ENCODE measurements at places on chromosomes 3 and 15. TPM values are rescaled to one million over a fixed set of nuclear protein-coding genes. Genes with fewer than 3 reads are reported as not detected.

The ADGRG7 gene
- total RNA-seq: not detected

GRCh38 chr15:41970456-41970855, 1.9 kb downstream of the EHD4 start:
- DNase-seq: no peak
- no peaks in the 10 kb centered on the region for H3K36me3 ChIP-seq
- no peak overlapping the region for H3K4me3 ChIP-seq
- H3K4me1 ChIP-seq: peaks cover 21% of the 10 kb centered on the region
- H3K27ac ChIP-seq: no peak overlapping the region

DNA sequence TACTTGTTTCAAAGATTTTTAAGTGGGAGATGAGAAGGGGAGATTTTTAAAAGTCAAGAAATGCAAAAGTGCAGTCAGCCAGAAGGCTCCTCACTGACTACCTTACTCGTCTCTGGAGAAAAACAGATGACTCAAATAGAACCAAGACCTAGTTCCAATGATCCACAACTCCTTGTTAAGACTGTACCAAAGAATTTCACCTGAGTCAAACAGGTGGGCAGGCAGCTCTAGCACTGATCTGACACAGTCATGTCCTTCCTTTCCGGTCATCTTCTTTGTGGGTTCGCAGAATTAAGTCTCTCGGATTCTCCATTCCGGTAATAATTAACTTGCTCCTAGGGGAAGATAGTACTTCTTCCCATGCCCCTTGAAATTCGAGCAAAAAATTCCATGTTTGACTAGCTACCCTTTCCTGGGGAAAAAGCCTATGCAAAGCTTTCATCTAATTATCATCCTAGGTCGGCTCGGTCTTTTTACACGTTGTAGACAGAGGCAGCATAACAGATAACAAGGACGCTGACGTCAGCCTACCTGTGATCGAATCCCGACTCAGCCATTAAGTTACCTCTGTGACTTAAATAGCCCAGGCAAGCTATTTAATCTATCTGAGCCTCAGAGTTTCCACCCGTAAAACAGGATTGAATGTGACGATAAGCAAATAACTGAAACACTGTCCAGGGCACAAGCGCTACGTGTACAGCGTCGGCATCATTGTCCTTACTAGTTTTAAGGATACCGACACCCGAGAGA, 758 bp downstream of the SELENOK start:
- peaks cover 10% of the 10 kb centered on the region for H3K4me1 ChIP-seq
- no peaks in the 10 kb centered on the region for H3K36me3 ChIP-seq
- no peaks in the 10 kb centered on the region for H3K27me3 ChIP-seq
- peak overlapping the region; percentile 95 for H3K4me3 ChIP-seq
- peak overlapping the region; percentile 58 for H3K27ac ChIP-seq

DNA sequence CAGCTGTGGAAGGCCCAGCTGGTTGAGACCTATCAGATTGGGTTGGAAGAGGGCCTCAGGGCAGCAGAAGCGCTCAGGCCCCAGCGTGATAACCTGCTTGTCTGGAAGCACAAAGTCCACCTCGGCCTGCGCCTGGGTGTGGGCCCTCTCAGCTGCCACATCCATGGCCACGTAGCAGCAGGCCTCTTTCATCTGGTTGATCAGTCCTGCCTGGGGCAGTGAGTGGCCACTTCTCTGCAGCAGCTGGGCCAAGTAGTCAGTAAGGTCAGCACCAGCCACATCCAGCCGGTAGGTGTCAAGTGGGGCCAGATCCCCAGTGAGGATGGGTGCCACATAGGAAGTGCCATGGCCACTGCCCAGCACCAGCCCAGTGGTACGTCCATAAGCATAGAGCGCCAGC, 3.9 kb upstream of the CAMKV start:
- no peak overlapping the region for H3K4me3 ChIP-seq
- H3K4me1 ChIP-seq: no peaks in the 10 kb centered on the region
- no peaks in the 10 kb centered on the region for H3K27me3 ChIP-seq
- H3K36me3 ChIP-seq: no peaks in the 10 kb centered on the region
- DNase-seq: no peak

Measured in HCT116 (cell line).